ENCODE measurements at places on chromosomes 1 and 21.

- DNase-seq: no peak
Measured at GRCh38 chr21:44349847-44350772, 3.3 kb upstream of the TRPM2 start.

DNA sequence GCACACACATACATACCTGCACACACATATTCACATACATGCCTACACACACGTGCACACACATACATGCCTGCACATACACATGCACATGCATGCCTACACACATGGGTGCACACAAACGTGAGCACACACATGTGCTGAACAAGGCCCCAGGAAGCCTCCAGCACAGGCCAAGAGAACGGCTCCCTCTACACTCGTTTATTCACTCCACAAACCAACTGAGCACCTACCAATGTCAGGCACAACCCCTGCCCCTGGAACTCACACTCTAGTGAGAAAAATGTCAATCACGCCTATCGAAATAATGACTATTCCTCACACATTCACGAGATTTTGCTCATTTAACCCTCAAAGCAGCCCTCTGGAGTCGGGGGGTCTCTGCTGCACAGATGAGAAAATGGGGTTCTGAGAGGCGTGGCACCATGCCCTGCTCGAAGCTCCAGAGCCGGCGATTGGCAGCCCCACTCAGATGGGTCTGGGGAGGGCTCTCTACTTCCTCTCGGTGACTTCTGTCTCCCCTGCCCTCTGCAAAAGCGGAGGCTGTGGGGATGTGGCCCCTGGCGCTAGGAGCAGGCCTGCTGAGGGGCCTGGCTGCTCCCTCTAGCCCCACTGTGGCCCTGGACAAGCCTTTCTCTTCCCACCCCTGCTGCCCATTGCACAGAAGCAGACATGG is 90.2 kb upstream of the RUNX3 start:
- no peak for DNase-seq

- no peak for DNase-seq
Measured at GRCh38 chr1:160858097-160858496, 4.6 kb downstream of the CD244 start.

DNA sequence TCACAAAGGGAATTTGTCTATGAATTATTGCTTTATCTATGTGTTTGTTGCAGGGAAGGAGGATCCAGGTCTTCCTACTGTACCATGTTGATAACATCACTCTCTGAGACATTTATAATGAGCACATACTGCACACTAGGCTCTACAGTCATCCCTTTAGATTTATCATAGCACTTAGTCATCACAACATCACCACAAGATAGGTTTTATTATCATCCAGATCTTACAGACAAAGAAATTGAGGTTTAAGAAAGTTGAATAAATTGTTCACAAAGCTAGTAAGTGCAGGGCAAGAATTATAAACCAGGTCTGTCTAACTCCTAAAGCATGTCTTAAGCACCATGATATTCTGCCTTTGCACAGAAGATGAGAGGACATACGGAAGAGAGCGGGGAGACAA is 121.1 kb upstream of the ST6GALNAC5 start:
- DNase-seq: no peak

GRCh38 chr1:117605164-117605773 is 579 bp upstream of the TENT5C start:
- DNase-seq: no peak

GRCh38 chr1:98001764-98002163 is 80.9 kb upstream of the DPYD start:
- DNase-seq: no peak

GRCh38 chr1:96400089-96400488 is 321.5 kb upstream of the PTBP2 start:
- DNase-seq: no peak

GRCh38 chr21:43366656-43367055 is 60.3 kb downstream of the SIK1 start:
- DNase-seq: no peak

DNA sequence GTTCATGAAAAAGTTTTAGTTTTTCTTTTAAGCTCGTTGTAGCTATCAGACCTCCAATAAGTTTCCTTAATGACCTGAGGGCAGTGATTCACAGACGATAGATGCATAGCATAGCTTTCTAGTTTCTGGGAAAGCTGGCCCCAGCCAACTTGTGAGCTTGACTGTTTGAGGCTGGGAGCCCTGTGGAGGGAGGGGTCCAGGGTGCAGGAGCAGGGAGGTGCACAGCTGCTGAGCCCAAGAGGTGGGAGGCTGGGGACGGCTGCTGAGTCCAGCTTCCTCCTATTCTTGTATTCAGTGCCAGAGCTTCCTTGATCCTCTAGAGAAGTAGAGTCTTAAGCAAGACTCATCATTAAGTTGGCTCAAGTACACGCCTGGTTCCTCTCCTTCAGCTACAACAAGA is 11.0 kb upstream of the AVPR1B start:
- DNase-seq: no peak

DNA sequence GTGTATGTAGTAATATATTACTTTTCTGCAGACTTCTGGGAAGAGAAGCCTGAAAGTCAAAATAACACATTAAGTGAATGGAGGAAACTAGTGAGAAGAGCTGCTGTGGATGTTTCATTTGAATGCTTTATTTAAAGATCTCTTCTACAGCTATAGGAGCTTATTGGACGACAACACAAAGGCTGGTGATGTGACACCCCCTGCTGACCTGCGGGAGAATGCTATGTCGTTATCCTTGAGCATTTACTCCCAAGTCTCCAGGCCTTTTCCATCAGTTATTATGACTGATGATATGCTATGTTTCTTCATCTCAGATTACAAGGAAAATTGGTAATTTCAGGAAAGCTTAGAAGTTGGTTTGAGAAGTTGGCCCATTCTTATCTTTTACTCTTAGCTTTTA is 22.3 kb upstream of the PLA2G4A start:
- no peak for DNase-seq

- DNase-seq: no peak
Measured at GRCh38 chr1:33563699-33564098, 91.3 kb downstream of the ZSCAN20 start.

DNA sequence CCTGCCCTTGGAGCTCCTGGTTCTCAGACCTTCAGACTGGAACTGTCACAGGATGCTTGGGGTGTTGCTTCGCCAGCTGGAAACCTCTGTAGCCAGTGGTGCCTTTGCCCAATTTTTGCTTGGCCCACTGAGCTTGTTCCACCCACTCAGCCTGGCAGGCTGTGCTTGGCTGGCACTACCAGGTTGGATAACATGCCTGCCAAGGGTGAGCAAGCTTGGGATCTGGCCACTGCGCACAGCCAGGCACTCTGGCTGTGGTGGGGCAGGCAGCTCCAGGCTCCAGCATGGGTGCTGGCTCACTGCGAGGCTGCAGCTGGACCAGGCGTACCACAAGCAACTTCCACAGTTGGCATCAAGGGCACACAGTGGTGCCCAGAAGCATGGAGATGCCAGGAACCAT is 967.8 kb upstream of the NCAM2 start:
- no peak for DNase-seq

DNA sequence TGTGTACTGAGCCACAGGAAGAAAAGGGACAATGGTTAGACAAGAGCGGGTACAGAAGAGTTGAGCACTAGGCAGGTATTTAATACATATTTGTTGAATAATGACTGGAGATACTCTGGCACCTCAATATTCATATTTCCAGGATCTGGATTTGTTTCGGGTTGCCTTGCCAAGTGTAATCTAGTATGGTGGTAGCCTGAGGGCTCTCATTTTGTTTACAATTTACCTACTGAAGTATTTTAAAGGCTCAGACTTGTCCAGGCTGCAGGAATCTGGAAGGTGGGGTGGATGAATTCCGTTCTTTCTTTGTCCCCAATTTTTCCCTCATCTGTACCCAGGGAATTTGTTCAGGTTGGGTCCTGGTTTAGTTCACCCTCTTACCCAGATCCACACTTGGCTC is 95.0 kb downstream of the CACHD1 start:
- no peak for DNase-seq

DNA sequence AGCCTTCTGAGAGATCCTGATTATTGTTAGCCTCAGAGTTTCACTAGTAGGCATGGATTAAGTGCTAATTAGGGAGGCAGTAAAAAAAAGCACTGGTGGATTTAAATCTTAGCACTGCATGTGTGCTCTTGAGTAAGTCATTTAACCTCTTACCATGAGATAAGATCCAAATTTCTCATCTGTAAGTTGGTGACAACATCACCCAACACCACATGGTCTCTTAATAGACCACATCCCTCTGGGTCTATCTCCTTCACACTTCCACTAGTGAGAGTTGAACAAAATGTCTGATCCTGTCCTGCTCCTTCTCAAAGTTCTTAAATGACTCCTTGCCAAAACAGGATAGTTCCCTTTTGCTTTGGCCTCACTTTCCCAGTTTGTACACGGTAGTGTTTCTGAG is 29.5 kb upstream of the DMRTA2 start:
- no peak for DNase-seq

GRCh38 chr1:159889821-159890252 is 10.1 kb downstream of the CFAP45 start:
- no peak for DNase-seq

DNA sequence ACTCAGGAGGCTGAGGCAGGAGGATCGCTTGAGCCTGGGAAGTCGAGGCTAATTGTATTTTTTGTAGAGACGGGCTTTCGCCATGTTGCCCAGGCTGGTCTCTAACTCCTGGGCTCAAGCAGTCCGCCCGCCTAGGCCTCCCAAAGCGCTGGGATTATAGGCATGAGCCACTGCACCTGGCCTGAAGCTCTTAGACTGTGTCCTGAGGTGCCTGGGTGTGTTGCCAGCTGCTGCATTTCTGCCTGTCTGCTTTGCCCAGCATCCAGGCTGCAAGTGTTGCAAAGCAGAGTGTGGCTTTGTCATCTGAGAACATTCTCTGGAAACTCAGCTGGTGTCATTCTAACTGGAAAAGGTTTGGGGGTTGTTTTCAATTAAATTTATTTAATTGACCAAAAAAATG is 105.0 kb downstream of the HUNK start:
- no peak for DNase-seq

DNA sequence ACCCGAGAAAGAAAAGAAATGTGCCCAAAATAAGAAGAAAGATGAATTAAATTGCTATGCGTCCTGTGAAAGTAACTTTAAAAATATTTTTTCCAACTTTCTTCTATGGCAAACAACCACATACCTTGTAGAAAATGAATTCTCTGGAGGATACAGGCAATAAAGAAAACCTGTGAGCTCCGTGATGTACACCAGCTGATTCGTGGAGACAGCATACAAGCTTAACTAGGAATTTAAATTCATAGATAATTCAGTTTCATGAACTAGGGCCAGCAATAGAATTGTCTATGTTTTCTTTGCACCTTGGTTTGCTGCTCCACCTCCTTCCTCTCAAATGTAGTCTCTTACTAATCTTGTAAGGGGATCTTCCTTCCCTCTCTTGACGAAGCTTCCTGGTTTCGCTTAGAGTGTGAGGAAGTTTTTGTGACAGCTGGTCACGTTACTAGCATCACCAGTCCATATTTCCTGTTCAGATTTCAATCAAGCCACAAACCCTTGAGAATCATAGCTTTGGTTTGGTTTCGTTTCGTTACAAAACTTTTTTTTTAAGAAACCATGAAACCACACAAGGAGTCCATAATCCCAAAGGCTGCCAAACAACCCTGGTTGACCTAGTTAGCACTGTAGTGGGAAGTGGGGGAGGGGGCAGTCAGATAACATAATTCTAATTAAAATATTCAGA is 35.8 kb downstream of the GREM2 start:
- DNase-seq: no peak

GRCh38 chr1:160169553-160170399 is 18.4 kb downstream of the ATP1A4 start:
- no peak for DNase-seq

- DNase-seq: no peak
Measured at GRCh38 chr1:174858301-174858700, 141.4 kb upstream of the CACYBP start.

All from T-cell (primary cell).